Stimulated activated CD8-positive, alpha-beta memory T cell treated with anti-CD3 and anti-CD28 coated beads, Interleukin-2, amount 100 ng/mL, for 48 hours (primary cell): ENCODE measurements at places on chromosomes 5 and 9.

DNA sequence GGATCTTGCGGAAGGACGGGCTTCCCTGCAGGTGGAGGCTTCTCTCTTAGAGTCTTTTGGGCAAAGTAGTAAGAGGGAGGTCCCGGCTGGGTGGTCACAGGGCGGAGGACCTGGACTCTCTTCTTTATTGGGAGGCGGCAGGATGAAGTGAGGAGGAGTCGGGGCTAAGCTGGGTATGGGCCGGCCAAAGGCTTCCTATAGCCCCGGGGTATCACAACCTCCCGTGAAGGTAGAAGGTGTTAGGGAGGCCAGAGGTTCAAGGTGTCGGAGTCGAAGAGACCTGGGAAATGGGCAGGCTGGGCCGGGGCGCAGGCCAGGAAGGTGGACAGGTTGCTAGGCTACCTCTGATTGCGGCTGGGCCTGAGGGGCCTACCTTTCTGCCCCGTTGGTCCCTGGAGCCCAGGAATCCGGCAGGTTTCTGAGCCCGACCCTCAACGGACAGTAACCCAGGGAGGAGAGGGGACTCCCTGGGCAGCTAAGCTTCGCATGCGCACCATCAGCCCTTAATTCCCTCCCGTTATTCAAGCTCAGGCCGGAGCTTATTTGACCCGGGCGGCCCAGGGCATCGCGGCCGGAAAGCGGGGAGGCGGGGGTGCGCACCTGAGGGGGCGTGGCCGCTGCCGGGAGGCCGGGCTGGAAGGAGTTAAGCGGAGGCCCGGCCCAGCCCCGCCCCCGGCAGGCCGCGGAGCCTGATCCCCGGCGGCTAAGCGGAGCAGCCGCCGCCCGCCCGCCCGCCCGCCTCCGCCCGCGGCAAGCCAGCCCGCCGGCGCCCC, at the start of gene TESK1:
Gene TESK1, plus strand, starts transcription at position 685 of the 773 bp plus-strand sequence. CDS start 358 bp downstream, outside the sequence.
- peak; percentile 86 for DNase-seq

DNA sequence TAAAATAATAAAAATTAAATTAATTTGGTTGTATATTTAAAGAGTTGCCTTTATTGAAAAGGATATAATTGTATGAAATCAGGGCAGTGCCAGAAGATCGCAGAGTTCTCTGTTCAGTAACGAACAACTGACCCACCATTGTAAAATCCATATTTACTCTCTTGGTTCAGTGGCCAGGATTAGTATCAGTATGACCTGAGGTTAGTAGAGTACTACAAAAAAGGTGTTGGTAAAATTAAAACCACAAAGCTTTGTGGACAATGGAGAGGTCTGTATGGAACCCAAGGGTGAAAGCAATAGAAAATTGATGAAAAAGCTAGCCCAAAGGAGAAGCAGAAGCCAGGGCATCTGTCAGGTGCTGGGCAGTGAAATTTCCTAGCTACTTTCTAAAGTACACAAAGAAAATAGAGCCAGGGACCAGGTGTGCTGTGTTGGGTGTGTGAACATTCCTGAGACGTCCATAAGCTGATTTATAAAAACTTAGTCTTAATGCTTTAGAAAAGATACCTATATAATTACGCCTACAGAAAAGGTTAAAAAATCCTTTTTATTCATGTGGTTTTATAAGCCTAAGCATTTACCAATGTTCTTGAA, 159.5 kb downstream of the AOPEP start:
- DNase-seq, result no peak

- no peak for DNase-seq
Measured at GRCh38 chr9:16063241-16063591, 510.4 kb downstream of the CCDC171 start.

DNA sequence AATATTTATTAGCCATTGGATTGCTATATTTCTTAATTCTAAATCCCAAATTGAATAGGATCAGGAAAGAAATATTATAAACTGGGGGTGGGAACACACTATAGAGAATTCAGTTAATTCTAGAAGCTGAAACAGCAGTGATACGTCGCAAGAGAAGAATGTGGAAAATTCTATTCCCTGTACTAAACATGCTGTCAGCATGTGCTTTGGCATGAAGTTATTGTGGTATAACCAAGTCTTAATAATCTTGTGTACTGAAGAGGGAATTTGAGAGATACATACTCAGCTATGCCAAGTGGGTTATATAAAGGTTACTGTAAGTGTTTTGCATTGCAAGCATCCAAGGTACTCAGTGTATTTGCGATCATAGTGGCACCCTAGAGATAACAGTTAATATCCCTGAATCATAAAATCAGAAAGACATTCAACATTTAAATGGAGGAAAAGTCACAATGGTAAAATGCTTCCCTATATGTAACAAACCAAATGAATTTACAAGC, 1492.9 kb upstream of the C9orf72 start:
- DNase-seq, result no peak

GRCh38 chr5:134995850-134996402, 28.2 kb downstream of the CATSPER3 start:
- DNase-seq, result no peak

DNA sequence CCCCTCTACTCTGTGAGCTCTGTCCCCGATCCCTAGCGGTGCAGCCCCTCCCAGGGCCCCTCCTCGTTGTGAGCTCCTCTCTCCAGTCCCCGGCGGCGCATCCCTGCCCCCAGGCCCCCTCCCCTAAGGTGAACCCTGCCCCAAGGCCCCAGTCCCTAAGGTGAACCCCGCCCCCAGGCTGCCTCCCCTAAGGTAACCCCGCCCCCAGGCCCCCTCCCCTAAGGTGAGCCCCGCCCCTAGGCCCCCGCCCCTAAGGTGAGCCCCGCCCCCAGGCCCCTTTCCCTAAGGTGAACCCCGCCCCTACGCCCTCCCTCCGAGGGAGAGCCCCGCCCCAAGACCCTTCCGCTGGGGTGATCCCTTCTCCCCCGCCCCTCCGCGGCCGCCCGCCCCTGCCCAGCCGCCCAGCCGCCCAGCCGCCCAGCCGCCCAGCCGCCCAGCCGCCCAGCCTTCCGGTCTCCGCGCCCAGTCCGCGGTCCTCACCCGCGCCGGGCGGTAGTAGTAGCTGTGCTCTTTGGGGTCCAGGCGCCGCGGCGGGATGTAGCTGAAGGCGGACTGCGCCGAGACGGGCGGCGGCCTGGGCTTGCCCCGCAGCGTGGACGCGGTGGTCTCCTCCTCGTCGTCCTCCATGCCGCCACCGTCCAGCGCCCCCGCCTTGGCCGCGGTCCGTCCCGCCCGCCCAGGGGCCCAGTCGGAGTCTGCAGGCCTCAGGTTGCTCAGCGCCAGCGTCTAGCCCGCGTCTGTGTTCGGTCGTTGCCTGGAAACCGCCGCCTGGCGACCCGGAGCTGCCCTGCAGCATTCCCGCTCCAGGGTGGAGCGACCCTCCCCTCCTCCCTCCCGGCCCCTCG, at the start of gene CFAP90:
Gene CFAP90, minus strand, starts transcription at position 739 of the 845 bp plus-strand sequence. Its CDS starts 112 bp downstream, at position 627.
- DNase-seq, result no peak

DNA sequence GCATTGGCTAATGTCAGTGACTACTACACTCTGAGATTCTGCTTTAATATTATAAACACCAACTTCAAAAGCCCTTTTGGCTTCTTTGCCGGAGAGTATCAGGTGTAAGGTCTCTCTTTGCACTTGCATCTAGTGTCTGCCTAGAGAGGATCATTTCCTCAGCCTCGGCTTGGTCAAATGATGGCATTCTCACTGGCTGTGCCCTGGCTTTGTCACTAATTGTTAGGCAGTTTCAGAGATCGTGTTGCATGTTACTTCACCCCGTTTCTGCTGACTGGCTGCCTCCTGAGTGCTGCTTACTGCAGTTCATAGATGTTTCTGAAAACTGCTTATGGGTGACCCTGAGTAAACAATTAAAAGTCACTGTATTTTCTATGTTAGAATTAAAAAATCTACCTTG, 48.8 kb downstream of the SLC1A3 start:
- no peak for DNase-seq

DNA sequence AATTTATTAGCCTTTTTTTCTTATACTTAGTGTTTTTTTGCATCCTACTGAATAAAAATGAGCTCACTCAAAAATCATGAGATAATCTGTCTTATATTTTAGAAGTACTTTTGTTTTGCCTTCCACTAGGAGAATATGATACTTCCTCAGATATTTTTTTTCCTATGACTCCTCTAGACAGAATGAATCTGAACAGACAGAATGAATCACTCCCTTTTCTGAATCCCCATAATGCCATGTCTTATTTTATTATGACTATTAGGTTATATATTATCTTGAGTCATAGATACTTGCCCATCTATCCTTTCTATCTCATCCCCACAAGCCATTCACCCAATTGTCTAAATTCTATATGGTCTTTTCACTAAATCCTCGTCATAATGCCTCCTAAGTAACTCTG, 134.6 kb downstream of the BRINP1 start:
- no peak for DNase-seq
